Stomach (tissue), 19 donors: ENCODE measurements at places on chromosomes 1 and 21. TPM values are rescaled to one million over a fixed set of nuclear protein-coding genes. Genes with fewer than 3 reads are reported as not detected.

Gene UBL4B
- not detected for total RNA-seq

DNA sequence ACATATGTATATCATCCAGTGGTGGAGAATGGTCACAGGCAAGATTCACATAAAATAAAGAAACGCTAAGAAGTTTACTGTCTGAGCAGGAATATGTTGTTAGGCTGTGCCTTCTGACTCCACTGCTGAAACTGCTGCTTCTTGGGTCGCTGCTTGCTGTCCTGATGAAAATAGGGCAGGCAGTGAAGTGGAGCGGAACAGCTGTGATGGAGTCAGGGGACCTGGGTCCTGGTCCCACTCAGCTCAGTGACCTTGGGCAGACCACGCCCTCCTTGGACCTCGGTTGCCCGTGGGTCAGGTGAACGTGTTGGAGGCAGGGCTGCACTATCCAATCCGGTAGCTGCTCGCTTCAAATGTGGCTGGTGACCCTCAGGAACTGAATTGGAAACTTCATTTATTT lies 33.4 kb upstream of the IFFO2 start:
- no peak overlapping the region for H3K27ac ChIP-seq
- DNase-seq, result no peak
- no peaks in the 10 kb centered on the region for H3K36me3 ChIP-seq
- no peak overlapping the region for H3K4me3 ChIP-seq
- H3K4me1 ChIP-seq, result no peaks in the 10 kb centered on the region
- no peaks in the 10 kb centered on the region for H3K27me3 ChIP-seq

DNA sequence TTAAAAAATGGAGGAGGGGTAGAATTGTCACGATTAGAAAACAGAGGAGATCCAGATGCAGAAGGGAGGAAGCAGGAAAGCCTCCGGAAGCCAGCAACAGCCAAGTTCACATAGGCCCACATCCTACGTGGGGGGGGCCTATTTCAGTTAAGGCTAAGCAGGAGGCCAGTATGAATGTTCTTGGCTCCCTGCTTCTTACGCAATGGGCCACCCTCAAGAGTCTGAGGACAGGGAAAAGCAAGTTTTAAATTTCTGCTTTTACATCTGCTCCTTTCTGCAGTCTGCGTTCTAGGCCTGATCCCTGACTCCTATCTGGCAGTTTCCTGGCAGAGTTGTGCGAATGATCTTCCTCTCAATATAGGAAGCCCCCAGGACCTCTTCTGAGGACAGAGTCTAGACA lies 30.6 kb downstream of the RABIF start:
- no peaks in the 10 kb centered on the region for H3K27me3 ChIP-seq
- no peaks in the 10 kb centered on the region for H3K36me3 ChIP-seq
- no peak overlapping the region for H3K4me3 ChIP-seq
- DNase-seq, result peak; percentile 84

GRCh38 chr1:205258261-205258691 lies 30.5 kb downstream of the TMCC2 start:
- no peak overlapping the region for H3K27ac ChIP-seq
- H3K4me1 ChIP-seq, result peaks cover 11% of the 10 kb centered on the region
- no peak for DNase-seq
- no peaks in the 10 kb centered on the region for H3K27me3 ChIP-seq
- H3K4me3 ChIP-seq, result no peak overlapping the region

DNA sequence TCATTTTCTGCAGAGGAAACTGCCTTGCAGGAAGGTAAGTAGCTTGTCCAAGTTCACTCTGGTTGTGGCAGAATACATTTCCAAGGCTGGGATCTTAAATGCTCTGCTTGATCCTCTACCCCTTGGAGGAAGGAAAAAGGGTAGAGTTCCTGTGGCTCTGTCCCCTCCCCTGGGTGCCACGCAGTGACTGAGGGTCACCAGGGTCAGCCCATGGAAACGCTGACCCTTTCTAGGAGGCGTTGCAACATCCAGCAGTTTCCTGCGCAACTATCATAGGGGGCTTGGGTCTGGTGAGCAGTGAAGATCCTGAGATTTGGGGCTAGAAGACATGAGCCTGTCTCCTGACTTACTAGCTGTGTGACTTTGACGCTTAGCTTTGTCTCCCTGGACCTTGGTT lies 29.4 kb upstream of the EPS8L3 start:
- H3K27ac ChIP-seq, result peak overlapping the region; percentile 21
- H3K4me1 ChIP-seq, result peaks cover 59% of the 10 kb centered on the region
- H3K4me3 ChIP-seq, result no peak overlapping the region
- no peaks in the 10 kb centered on the region for H3K27me3 ChIP-seq
- H3K36me3 ChIP-seq, result no peaks in the 10 kb centered on the region

DNA sequence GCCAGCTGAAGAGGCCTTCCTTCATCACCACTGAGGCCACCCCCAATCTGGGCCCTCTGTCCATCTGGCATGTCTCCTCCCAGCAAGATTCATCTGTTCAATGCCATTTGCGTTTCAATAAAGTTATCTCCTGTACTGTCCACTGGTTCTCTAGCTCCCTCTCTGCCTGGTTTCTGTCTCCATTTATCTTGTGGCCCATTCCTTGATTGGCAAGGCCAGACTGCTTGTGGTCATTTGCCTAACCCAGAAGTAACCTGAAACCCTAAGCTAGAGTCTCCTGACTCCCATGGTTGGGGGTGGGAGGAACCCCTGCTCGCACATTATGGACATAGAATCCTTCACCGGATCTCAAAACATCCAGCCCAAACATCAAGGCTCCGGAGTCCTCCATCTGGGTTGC lies 2.1 kb upstream of the IPO9 start:
- no peak for DNase-seq
